Right hindlimb (tissue), 1 donor: ENCODE measurements at places on chromosomes 13 and 19.

DNA sequence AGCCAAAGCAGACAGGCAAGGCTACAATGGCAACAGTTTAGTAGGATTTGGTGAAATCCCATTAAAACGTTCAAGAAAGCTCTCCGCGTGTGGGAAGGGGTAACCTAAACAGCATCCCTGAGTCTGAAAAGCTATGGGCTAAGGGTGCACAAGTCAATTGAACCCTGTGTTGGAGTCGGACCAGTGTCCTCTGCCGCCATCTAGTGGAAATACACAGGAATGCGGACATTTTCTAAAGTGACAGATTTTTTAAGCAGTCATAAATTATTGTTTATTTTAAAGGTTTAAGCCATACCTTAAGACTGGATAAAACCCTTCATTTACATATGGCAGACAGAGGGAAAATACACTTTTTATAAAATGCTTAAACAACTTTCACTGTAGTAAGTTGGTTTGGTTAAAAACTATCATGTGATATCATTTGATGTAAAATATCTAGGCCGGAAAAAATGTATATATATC lies 26.5 kb upstream of the LSM14A start:
- peak; percentile 51 for DNase-seq

DNA sequence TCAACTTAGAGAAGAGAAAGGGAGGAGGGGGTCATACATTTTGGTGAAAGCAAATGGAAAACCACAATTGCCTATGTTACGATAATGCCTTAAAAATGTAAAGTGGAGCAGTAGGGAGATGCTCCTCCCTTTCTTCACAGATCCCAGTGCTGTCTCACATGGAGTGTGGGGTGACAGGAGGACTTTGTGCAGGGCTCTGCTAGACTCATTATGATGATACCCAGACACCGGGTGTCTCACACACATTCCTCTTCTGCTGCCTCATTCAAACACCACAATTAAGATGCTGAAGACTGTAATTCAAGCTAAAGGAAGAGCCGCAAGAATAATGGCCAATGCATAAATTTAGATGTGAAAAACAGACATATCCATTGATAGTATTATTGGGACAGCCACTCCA lies 150.6 kb downstream of the LHFPL6 start:
- DNase-seq = peak; percentile 31

DNA sequence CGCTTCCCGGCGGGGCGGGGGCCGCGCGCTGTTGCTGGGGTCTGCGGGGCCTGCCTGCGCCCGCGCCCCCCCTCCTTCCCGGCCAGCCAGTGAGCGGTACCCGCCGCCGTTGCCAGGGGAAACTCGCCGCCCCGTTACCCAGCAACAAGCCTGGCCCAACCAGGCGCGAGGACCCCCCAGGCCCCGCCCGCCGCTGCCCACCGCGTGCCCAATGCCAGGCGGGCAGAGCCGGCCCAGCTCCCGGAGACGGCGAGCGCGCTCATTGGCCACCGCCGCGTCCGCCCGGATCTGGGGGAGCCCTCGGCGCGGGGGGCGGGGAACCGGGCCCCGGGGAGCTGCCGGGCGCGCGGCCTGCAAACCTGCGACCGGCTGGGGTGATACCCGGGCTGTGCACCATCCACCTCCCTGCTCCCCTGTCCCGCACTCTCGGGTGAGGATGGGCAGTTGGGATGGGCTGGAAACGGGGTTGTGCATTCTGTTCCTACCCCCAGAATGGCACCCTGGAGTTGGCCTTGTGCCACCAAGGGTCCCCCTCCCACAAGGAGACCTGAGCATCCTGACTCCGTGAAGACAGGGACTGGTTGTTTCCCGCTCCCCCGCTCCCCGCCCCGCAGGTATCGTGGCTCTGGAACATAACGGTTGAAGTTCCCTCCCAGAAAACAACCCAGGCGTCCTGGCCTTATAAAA lies 8.8 kb upstream of the BBC3 start:
- peak; percentile 81 for DNase-seq

DNA sequence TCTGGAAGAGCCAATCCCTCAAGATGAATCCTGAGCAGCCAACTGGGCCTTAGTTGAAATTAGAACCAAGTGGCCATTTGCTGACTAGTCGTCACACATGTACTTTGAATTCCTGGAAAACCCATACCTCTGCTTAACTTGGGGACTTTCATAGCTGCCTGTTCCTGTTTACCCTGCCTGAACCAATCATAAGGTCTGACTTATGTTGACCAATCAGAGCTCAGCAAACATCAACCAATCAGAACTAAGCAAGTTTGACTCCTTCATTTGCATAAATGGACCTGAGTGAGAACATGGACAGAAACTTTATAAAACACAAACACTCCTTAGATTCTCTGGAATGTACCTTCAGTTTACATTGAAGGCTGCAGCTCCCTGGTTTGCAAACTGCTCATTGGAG lies 50.8 kb downstream of the LATS2 start:
- DNase-seq = no peak

GRCh38 chr19:51546650-51547396 lies 15.4 kb upstream of the SIGLEC6 start:
- no peak for DNase-seq

GRCh38 chr13:47133011-47133445 lies 236.2 kb upstream of the HTR2A start:
- DNase-seq = no peak

DNA sequence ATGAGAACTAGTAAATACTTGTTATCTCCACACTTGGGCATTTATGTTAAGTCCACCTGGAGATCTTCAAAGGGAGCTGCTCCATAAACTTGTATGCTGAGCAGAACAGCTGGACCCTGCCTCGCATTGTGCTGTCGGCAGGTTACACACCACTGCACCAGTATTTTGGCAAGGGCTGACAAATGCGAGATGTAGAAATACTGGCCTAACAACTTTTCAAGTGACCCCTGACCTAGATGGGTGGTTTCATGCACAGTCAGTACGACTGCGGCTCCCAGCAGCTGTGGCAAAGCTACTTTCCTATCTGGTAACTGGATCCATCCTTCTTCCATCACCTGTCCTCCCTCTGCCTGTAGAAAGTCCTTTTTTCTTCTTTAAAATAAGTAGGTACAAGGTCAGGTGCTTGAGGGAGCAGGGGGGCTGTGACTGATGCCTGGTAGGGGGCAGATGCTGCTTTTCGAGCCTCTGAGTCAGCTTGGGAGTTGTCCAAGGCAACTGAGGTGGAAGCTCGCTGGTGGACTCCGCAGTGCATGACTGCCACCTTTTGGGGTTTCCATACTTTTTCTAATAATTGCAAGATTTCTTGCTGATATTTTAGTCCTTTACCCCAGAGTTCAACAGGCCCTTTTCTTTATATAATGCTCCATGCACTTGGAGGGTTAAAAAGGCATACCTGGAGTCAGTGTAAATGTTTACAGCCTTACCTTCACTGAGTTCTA lies 86.8 kb downstream of the SLC25A15 start:
- no peak for DNase-seq

DNA sequence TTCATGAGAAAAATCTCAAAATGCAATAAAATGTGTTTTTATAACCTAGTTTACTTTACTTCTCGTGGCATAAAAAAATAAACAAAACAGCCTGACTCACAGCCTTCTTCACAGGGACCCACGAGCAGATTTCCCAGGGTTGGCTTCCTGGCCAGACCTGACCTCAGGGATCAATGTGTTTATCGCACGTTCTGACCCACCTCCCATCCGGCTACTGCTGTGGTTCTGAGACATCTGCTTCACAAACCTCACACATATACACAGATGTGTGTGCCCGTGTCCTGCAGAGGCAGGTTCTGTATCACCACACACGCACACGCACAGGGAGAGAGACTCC lies 118.3 kb downstream of the COL4A2 start:
- no peak for DNase-seq

DNA sequence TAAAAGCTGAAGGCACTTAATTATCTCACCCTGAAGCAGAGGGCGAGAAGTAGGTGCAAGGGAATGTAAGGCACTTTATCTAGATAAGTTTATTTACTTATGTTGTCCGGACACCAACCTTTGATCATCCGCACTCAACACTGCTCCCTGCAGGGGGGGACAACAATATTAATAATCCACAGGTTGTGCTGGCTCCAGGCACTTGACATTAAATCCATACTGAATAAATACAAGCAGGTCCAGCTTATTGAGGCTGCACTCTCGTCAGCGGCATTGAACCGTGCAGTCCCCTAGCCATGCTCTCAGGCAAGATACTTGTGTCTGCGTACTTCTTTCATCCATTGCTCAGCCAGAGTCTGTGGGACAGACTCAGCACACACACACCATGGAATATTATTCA lies 374.5 kb upstream of the NBEA start:
- no peak for DNase-seq

DNA sequence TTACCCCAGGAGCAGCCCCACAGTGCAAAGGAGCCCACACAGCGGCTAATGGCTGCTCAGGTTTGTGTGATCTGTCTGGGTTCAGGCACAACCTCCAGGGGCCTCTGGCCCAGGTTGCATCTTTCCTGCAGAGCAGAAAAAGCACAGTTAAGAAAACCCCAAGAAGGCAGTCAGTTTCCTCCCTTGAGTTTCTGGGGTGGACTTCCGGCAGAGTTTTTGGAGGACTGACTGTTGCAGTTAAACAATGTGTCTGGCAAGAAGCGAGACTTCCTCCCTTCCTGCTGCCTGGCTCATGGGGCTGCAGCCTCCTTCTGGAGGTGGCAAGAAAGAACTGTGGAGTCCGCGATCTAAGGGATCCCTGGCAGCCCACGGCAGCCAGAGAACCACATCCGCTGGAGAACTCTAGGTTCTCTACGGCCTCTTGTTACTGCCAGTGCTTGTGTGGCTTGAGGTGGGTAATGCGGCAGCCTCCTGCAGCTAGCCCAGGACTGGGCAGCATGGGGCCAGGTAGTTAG lies 114.4 kb downstream of the ZDHHC20 start:
- no peak for DNase-seq

GRCh38 chr19:38524994-38525634 lies 91.6 kb downstream of the RYR1 start:
- no peak for DNase-seq

DNA sequence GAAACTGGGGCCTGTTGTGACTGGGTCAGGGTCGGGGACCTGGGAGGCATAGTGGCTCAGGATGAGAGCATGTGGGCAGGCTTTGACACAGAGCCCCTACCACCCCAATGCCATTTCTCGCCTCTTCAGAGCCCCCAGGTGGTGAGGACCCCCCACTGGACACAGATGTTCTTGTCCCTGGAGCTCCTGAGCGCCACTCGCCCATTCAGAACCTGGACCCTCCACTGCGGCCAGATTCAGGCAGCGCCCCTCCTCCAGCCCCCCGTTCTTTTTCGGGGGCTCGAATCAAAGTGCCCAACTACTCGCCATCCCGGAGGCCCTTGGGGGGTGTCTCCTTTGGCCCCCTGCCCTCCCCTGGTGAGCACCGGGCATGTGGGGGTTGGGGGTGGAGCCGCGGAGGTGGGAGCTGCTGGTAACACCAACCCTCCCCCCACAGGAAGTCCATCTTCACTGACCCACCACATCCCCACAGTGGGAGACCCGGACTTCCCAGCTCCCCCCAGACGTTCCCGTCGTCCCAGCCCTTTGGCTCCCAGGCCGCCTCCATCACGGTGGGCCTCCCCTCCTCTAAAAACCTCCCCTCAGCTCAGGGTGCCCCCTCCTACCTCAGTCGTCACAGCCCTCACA lies 10.4 kb downstream of the IGFLR1 start:
- DNase-seq = no peak

DNA sequence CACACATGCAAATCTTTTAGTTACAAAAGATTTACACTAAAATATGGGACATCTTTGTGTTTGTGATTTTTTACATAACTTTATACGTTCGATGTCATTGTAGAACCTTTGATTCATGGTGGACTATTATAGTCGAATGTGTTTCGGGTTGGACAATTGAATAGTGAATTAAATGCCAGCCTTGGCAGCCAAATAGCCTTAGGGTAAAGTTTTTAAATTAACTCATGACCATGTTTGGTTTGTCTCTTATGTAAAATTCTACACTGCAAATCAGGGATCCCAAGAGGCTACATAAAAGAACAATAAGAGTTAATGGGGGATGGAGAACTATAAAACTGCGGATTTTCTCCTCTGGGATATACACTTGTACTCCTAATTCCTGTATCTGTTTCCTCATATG lies 1735.6 kb upstream of the SPRY2 start:
- DNase-seq = no peak

DNA sequence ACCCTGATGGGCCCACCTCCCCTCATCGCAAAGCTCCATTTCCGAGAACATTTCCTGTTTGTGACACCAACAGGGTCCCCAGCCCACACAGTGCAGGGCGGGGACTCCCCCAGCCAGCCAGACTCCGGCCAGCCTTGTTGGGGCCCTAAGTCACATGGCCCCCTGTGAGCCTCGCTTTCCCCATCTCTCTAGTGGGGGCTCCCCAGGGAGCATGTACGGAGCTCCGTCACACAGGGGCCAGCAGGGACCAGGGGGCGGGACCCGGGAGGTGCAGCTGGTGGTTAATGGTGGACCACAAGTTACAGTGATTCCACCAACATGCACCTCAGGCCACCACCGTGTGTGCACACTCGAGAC lies 1.7 kb downstream of the TBXA2R start:
- no peak for DNase-seq

- DNase-seq = no peak
Observed at GRCh38 chr19:2227415-2228156, 8.5 kb downstream of the PLEKHJ1 start.

GRCh38 chr13:72998012-72998411 lies 60.8 kb upstream of the KLF5 start:
- no peak for DNase-seq

DNA sequence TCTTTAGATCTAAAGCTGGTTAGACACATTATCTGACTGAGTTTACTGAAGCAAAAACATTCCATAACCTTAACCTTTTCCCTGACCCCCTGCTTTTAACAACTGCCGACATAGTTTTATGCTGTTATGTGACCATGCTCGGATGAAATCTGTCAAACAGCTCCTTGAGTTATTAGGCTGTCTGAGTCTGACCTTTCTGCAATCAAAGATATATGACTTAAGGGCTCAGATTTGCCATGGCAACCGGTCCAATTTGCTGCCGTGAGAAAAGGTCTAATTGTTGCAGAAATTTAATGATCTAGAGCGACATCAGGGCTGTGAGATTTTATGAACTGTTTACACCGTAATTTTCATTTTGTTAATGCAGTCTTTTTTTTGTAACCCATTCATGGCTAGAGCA lies 61.8 kb downstream of the URI1 start:
- DNase-seq = no peak

DNA sequence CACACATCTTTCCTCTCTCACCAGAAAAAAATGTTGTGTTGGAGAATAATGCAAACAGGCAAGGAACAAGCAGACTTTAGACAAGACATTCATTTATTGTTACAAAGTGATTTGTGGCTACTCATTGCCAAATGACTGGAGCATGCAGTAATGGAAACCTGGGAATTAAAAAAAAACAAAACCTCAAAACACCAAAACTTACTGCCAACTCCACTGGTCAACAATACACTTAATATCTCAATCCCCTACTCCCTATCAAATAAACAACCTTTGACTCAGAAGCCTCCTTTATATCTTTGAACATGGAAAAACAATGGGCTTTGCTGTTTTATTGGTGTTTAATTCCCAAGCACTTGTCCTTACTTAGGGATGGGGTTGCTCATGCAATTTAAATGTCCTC lies 112.8 kb downstream of the POSTN start:
- no peak for DNase-seq

- peak; percentile 55 for DNase-seq
Observed at GRCh38 chr19:48490981-48491792, 20.4 kb downstream of the LMTK3 start.
